ENCODE measurements at places on chromosomes 7 and 10. TPM values are rescaled to one million over a fixed set of nuclear protein-coding genes. Genes with fewer than 3 reads are reported as not detected.

- no peak for DNase-seq
Observed at GRCh38 chr7:121313793-121314676, 14.8 kb upstream of the WNT16 start.

DNA sequence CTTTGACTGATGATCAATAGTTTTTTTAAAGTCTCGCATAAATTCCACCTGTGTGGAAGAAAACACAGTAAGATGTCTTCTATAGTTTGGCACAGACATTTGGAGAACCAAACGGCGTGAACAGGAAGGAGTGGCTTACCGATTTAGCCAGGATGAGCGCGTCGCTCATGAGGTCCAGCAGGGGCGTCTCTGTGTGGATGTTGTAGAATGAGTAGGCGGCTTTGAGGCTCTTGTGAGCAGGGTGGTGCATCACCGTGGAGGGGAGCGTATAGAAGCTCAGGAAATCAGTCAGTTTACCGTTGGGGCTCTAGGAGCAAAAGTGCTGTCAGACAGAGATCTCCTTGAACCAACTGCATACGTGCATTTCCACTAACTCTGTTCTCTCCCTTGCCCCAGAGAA, 15.5 kb downstream of the RPP38 start:
- no peak for DNase-seq

DNA sequence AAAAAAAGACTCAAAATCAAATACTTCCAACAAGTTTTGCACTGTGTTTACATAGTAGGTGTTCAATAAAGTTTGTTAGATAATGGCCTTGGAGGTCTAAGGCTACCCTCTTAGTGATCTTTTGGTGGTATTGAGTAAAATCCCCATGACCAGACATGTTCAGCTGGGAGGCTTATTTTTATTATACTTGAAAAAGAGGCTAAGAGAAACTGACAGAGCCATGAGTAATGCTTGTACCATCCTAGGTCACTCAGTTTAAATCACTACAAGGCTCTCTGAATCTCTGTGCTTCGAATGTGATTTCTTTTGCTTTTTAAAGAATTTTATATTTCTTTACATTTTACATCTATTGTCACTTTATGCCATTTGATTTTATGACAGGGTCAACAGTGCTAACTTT, 90.5 kb downstream of the TWIST1 start:
- no peak for DNase-seq

- DNase-seq, result no peak
Observed at GRCh38 chr10:70122742-70123141, 9.9 kb downstream of the AIFM2 start.

AGAP9 gene
- 4.5 TPM for total RNA-seq

DNA sequence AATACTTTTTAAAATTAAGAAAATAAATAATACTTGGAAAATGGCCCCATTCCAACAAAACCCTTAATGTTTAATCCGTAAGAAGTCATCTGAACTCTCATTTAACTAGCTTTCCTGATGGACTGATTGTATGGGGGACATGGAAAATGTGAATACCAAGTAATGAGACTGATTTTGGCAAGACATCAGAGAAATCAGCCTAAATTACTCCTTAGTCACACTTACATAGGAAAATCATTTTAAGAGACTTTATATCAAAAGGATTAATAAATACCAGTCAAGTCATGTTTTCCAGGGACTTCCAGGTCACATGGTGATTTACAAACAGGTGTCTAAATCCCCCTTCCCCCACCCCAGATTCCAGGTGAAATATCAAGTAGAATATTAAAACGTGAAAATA, 58.2 kb downstream of the GRM8 start:
- no peak for DNase-seq

EPHA1 gene
- total RNA-seq, result 11.0 TPM

VPS37D gene
- total RNA-seq, result 1.0 TPM

CAV2 gene
- 385 TPM for total RNA-seq

VAX1 gene
- total RNA-seq, result not detected

DNA sequence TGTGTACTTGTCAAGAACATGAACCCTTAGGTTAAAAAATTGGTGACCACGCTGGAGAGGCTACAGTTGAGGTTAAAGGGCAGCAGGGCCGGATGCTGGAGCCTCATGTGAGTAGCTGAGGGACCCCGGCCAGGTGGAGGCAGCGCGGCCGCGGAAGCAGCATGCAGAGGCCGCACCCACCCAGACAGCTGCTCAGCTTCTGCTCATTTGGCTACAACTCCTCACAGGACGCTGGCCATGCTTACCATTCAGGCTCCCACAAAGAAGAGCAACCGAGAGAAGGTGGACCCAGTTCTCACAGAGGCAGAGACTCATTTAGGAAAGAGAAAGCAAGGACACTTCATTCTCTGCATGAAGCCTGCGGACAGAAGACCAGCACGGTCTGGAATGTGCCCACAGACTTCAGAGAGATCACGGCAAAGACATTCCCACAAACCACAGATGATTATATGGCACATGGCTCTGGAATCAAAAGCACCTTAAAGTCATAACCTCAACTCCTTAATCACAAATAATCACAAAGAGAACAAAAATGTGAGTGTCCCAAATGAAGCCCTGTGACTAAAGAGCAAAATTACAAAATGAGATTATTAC, 94.4 kb downstream of the VOPP1 start:
- no peak for DNase-seq

- no peak for DNase-seq
Observed at GRCh38 chr7:137547485-137547884, 204.0 kb upstream of the PTN start.

DNA sequence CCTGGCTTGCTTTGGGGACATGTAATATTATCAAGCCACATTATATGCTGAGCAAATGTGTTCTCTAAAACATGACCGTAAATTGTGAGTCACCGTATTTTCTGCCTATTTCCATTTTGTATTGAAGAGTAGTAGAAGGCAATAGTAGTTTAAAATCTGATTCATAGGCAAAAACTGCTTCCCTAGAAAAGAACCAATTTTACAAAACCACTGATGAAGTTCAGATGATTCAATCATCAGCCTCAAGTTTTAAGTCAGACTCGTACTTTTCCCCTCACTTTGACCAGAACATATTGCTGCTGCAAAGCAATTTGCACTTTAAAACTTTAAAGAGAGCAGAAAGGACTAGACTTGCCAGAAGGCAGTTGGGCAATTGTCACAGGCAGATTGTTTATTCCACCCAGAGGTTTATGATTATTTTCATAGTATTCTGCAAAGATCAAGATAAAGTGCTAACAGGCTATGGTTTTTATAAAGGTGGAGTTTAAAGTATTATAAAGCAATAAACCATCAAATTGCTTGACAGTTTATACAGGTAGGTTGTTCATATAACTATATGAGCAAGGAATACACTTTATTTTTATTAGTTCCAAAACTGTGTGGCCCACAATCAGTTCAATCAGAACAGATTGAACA, 168.2 kb downstream of the ETV1 start:
- DNase-seq, result no peak

MSMB gene
- 7.8 TPM for total RNA-seq

- no peak for DNase-seq
Observed at GRCh38 chr7:47253650-47254080, 328.2 kb downstream of the TNS3 start.

OPALIN gene
- not detected for total RNA-seq

MRC1 gene
- 144 TPM for total RNA-seq

- DNase-seq, result no peak
Observed at GRCh38 chr7:156402255-156402654, 238.3 kb upstream of the RNF32 start.

GRCh38 chr7:100007887-100008286, 7.5 kb upstream of the ZKSCAN1 start:
- no peak for DNase-seq

CYP2W1 gene
- total RNA-seq, result not detected

- DNase-seq, result no peak
Observed at GRCh38 chr10:5574642-5575131, 49.9 kb downstream of the CALML3 start.

DNA sequence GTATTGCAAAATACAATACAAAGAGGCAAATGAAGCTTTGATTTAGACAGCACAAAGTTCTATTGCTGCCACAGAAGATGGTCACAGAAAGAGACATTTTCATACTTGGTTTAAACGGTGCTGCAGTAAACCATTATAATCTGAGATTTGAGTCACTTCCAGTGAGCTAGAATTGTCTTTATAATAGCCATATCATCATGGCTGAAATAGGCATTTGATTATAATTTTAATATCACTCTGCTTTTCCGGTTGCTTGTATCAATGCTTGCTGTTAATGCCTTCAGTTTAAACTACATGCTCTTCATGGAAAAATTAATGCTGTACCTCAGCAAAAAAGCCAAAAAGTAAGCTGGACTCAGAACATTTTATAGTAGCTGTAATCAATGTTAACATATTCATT, 48.5 kb downstream of the CPEB3 start:
- DNase-seq, result no peak

DNA sequence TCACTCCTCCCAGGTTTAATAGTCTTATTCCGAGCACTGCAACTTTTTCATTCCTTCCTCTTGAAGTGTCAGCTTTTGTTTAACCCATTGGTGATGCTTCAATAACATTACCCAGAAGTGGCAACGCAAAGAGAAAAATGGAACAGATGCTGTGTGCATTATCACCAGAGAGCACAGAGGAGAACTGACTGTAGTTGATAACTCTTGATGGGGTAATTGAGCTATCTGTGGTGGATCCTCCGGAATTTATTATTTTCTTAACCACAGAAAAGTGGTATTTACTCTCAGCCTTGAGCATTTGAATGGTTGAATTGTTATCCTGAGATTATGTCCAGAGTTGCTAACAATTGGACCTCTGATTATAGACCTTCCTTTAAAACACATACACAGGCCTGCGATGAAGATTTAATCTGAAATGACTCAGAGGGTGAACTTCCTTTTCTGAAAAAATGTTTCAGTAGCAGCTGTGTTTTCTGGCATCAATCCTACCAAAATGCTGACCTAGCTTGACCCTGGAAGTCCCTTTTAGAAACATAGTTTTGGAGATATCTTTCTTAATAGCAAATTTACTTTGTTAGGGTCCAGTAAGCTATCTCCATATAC, 1584.4 kb upstream of the LRRTM3 start:
- no peak for DNase-seq

DNA sequence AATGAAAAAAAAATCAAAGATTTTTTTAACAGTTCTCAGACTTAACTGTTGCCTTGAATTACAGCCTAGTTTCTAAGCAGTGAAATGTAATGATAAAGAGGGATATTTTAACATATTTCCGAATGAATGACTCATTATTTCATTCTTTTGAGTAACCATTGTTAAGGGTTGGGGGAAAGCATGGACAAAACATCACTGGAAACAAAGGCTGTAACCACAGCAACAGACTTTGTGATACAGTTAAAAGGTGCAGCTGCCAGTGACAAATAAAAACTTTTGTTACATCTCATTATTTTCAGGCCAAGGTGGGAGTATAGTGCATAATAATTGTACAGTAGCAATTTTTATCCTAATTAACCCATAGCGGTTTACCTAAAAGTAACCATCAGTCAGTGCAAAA, 172.6 kb downstream of the LRRTM3 start:
- no peak for DNase-seq

DNA sequence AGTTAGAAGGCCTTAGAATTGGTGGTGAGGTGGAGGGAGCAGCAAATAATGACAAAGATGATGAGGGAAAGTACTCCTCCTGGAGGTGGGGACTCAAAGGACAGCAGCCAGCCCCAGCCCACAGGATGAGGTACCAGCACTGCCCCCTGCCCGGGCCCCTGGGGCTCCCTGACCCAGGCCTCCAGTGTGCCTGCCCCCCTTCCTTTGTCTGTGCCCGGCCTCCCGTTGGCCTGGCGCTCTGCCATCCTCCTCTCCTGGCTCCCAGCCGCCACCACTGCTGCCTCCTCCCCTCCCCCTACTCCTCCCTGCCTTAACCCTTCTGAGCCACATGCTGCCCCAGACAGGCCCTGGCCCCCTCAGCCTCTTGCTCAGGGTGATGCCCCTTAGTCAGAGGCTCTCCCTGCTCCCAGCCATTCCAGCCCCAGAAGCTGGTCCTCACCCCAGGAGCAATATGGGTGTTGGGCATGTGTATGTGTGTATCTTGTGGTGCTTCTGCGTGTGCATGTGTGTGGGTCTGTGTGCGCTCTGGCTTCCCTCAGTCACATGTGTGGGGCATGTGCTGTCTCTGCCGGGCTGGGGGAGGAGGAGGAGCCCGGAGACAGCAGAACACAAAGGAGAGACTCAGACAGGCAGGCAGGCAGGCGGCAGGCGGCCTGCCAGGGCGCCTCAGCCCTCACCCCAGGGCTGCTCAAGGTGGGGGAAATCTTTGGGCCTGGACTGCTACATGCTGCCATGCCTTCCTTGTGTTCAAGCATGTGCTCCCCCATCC, 2.6 kb downstream of the LDB1 start:
- peak; percentile 91 for DNase-seq

DNA sequence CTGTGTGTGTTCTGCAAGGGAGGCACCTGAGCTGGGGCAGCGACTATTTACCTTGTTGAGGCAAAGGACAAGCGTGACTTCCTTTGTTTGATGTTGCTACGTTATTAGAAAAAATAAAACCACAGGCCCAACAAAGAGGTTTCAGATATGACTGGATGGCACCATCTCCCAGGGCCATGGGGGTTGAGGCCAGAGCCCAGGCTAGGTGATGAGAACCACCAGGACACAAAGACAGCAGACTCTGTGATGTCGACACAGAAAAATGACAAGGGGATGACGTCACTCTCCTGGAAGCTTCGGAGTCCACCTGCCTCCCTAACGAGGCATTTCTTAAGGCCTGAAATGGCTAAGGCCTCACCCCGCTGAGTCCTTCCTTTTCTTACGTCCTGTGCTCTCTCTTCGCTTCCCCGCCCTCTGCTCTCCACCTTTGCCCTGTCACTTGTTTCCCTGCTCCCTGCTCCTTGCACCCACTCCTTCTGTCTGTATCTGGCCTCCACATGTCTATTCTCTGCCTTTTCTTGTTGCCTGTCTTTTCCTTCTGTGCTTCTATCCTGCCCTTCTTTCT, 83.0 kb upstream of the ADRB1 start:
- no peak for DNase-seq

GRCh38 chr7:23403970-23404369, 66.3 kb downstream of the IGF2BP3 start:
- DNase-seq, result no peak

BCL7B gene
- 66.4 TPM for total RNA-seq

DNA sequence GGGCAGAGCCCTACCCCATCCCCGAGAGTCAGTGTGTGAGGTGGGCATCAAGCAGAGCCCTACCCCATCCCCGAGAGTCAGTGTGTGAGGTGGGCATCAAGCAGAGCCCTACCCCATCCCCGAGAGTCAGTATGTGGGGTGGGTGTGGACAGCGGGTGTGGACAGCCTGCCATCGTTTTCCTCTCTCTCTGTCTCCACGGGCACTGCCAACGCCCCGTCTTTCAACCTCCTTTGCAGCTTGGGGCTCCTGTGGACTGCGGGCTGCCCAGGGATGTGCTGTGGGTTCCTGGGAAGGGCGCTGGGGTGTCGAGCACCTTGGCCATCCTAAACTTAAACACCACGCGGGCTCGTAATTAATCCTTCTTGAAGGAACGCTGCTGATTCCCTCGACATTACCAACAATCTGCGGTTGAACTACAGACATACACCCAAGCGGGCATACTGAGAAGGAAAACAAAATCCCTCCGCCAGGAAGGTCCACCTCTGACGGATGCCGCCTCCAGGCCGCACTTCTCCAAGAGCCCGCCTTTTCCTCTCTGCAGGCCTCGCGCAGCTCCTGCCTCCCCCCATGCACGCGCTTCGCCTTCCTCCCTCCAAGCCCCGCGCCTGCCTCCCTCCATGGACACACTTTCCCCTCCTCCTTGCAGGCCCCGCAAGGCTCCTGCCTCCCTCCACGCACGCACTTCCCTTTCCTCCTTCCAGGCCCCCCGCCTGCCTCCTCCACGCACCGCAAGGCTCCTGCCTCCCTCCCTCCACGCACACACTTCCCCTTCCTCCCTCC, 65.1 kb downstream of the ADARB2 start:
- no peak for DNase-seq

GRCh38 chr7:105934572-105935185, 28.4 kb upstream of the CDHR3 start:
- DNase-seq, result no peak

- DNase-seq, result no peak
Observed at GRCh38 chr10:48708144-48708543, 23.5 kb downstream of the WDFY4 start.

Data from upper lobe of left lung (tissue), 6 donors.